ENCODE measurements at places on chromosomes 4 and X. TPM values are rescaled to one million over a fixed set of nuclear protein-coding genes. Genes with fewer than 3 reads are reported as not detected.

GRCh38 chr4:41161355-41161754 is 53.0 kb downstream of the APBB2 start:
- no peak for DNase-seq
- H3K27ac ChIP-seq, result no peak overlapping the region
- H3K4me1 ChIP-seq, result no peaks in the 10 kb centered on the region
- no peaks in the 10 kb centered on the region for H3K36me3 ChIP-seq
- H3K27me3 ChIP-seq, result no peaks in the 10 kb centered on the region

DNA sequence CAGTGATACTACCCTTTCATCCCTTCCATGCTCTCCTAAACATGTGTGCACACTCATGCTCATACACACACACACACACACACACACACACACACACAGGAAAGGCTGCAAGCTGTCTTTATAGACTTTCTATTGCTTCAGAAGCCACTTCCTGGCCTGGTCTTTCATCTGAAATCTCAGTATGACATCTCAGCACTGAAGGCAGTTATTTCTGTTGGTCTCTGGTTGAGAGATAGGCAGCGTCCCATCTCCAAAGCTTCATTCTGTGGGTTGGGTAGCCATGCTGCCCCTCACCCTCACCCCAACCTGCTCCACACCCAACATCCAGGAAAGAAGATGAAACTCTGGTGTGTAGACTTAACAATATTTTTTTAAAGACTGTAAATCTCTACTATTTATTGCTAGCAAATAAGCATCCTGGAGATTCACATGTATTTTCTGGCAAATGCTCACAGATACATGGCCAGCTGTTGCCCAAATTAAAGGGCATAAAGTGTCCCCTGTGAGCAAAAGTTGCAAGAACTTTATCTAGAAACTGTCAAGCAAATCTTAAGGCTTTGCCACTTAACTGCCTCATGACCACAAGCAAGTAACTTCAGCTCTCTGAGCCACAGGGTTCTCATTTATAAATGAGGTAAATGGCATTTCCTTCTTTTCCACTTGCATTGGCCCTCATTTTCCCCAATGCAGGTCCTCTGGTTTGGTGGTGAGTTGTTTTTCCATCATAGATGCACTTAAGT is 189.8 kb upstream of the AFF2 start:
- no peak for DNase-seq
- no peak overlapping the region for H3K4me3 ChIP-seq
- H3K27ac ChIP-seq, result no peak overlapping the region
- H3K36me3 ChIP-seq, result no peaks in the 10 kb centered on the region
- no peaks in the 10 kb centered on the region for H3K27me3 ChIP-seq
- H3K4me1 ChIP-seq, result no peaks in the 10 kb centered on the region

DNA sequence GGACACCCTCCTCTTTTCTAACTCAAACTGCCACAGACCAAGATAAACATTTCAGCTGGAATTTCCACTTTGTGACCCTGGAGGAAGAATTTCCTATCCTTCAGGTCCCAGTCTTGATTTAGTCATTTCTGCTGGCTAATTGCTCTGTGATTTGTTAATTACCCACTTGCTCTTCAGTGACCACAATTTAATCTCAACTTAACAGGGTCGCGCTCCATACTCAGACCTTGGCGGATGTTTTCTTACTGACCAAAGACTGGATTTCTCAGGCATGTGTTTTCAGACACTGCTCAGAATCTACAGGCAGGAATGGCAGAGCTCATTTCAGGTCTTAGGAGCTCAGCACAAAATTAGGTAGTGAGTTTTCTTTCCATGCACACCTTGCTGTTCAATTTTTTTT is 188.9 kb downstream of the ASMT start:
- H3K36me3 ChIP-seq, result no peaks in the 10 kb centered on the region
- H3K27ac ChIP-seq, result no peak overlapping the region
- DNase-seq, result no peak

GRCh38 chrX:133495464-133496391 is 80.4 kb upstream of the GPC4 start:
- H3K27ac ChIP-seq, result no peak overlapping the region
- no peak overlapping the region for H3K4me3 ChIP-seq
- no peaks in the 10 kb centered on the region for H3K36me3 ChIP-seq
- H3K27me3 ChIP-seq, result no peaks in the 10 kb centered on the region
- DNase-seq, result peak; percentile 58
- no peaks in the 10 kb centered on the region for H3K4me1 ChIP-seq

GRCh38 chr4:133095591-133095990 is 53.5 kb upstream of the PCDH10 start:
- H3K27ac ChIP-seq, result no peak overlapping the region
- H3K4me1 ChIP-seq, result no peaks in the 10 kb centered on the region
- H3K36me3 ChIP-seq, result no peaks in the 10 kb centered on the region
- no peak for DNase-seq
- no peaks in the 10 kb centered on the region for H3K27me3 ChIP-seq

DNA sequence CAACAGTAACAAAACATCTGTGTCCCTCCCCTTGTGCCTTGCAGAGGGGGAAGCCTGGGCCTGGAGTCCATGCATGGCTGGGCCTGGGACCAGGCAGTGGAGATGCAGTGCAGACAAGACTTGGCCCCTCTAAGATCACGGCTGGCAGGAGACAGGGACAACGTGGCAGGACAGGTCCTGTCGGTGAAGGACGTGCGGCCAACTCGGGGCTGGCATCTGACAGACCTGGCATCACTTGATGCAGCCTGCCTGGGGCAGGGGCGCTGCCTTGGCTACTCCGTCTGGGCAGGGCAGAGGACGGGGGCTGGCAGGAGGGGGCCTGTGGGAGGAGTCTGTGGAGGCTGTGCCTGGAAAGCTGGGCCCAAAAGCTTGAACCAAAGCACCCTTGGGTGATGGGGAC is 112.1 kb downstream of the CPZ start:
- no peak for DNase-seq
- no peak overlapping the region for H3K4me3 ChIP-seq

DNA sequence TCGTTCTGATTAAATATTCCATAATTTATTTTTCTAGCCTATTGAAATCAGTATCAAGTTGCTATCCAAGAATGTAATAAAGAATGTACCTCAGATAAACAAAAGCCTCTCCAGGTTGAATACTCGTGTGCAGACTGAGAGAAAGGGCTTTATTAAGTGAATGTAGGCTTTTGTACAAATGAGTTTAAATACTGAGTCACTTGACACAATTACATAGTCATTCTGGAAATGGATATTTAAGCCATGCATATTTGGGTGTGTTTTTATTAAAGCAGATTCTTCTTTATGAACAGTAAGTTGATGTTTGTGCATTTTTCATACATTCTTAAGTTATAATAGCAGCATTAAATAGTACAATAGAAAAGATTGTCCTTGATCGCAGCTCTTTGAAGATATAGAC is 139.8 kb upstream of the GK2 start:
- no peak for DNase-seq
- H3K4me1 ChIP-seq, result no peaks in the 10 kb centered on the region
- H3K36me3 ChIP-seq, result no peaks in the 10 kb centered on the region
- no peak overlapping the region for H3K27ac ChIP-seq

DNA sequence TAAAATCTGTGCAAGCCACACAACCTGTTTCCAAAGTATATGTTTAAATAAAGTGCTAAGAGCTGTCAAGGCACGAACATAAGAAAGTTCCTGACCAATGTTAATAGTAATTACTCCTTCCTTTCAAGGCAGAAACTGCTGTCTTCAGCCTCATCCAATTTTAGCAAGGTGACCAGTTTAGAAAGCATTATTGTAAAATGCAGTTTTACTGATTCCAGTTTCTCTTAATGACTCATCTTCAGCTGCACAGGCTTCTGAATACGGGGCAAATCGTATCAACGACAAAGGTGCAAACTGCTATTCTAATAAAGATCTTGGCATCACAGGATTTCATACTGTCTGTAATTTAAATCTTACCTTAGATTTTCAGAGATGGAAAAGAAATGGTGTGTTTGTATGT is 87.5 kb downstream of the PPP3CA start:
- H3K27ac ChIP-seq, result no peak overlapping the region
- H3K27me3 ChIP-seq, result no peaks in the 10 kb centered on the region
- H3K36me3 ChIP-seq, result no peaks in the 10 kb centered on the region
- H3K4me1 ChIP-seq, result peaks cover 6% of the 10 kb centered on the region
- H3K4me3 ChIP-seq, result no peak overlapping the region
- DNase-seq, result no peak

- H3K4me3 ChIP-seq, result peak overlapping the region; percentile 68
- DNase-seq, result no peak
- no peaks in the 10 kb centered on the region for H3K27me3 ChIP-seq
- no peaks in the 10 kb centered on the region for H3K4me1 ChIP-seq
These were observed 2.4 kb downstream of the CXXC4 start for GRCh38 chr4:104492183-104492771.

CDKL2 gene
- total RNA-seq, result 1.2 TPM

OPHN1 gene
- total RNA-seq, result 4.3 TPM

RHOH gene
- 0.47 TPM for total RNA-seq

CSAG1 gene
- not detected for total RNA-seq

TCEAL5 gene
- total RNA-seq, result not detected

STARD8 gene
- total RNA-seq, result 14.6 TPM

SLC6A14 gene
- not detected for total RNA-seq

TLL1 gene
- 1.7 TPM for total RNA-seq

Data from right atrium auricular region (tissue), 2 donors.